ENCODE measurements at places on chromosomes 6 and 20. TPM values are rescaled to one million over a fixed set of nuclear protein-coding genes. Genes with fewer than 3 reads are reported as not detected.

DNA sequence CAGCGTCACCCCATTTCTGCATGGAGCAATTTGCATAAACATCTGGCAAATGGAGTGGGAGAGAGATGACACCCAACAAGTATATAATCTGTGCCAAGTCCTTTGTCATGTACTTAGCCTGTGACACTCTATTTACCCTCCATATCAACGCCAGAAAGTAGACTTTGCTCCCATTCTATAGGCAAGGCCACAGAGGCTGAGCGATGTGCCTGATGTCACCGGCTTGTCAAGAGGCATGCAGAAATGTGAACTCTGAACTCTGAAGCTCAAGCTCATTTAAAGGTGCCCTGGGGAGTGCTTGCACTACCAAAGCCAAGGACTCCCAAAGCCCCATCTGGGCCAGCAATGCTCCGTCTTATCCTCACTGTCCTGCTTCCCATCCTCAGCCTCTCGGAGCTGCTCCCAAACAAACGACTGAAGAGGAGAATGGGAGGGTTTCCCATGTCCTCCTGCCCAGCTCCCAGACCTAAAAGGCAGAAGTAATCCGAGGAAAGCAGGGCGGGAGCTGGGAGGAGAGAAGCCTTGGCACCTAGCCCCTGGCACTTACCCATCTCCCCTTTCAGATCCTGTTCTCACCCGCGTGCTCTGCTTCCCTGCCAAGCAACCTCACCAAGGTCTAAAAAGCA is 9.2 kb downstream of the CPNE5 start:
- H3K36me3 ChIP-seq, result no peaks in the 10 kb centered on the region
- DNase-seq, result no peak
- peaks cover 9% of the 10 kb centered on the region for H3K27me3 ChIP-seq
- peaks cover 12% of the 10 kb centered on the region for H3K4me1 ChIP-seq
- no peak overlapping the region for H3K27ac ChIP-seq
- H3K4me3 ChIP-seq, result no peak overlapping the region

DNA sequence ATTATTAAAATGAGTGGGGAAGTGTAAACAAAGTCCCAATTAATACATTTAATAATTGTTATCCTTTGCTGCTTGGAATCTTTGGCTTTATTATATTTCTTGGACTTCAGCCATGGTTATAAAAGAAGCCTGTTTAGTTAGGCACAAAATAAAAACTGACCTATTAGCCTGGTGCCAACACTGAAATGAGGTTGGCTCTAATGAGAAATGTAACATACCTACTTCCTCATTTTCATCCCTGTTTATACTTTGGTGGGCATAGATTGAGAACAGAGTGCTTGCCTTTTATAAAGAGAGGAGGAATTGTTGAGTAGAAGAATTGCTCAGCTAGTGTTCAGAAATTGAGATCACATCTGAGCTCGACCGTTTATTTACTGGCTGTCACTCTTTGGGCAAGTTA is 471.3 kb downstream of the UTRN start:
- peaks cover 32% of the 10 kb centered on the region for H3K36me3 ChIP-seq
- H3K4me3 ChIP-seq, result no peak overlapping the region
- no peak for DNase-seq
- no peak overlapping the region for H3K27ac ChIP-seq

DNA sequence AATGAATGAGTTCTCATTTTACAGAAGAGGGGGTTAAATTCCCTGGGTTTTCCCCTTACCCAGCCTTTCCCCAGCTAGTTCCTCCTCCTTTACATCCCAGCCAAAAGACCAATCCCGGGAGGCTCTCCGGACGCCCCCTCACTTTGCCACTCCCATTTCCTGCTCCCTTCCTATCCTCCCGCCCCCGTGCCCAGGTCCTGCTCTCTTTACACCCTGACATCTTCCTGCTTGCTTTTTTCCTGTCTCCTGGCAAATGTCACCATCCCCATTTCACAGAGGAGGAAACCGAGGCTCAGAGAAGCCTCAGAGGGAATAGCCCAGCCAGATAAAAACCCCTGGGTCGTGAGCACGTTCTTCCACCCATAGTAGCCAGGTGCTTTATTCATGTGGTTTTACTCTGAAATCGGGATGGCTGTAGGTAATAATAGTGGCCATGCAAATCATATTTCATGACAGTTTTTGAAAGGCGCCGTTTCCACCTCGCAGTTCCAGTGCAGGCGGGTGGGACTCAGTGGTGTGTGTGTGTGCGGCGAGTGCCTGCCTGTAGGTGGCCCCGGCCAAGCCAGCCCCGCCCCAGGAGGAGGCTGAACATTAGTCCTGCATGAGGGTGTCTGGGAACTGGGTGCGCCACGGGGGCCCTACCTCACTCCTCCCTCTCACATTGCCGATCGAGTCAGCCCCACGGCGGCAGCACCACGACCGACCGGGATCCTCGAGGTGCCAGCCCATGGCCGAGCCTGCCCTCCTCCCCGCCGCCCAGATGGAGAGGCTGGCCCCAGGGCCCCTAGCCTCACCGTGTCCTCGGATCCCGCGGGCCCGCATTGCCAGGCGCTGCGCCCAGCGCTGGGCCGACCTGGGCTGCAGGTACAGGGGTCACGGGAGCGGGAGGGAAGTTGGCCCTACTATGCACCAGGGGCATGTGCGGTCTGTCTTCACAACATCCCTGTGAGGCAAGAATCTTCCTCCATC is at the start of gene ARHGAP40:
ARHGAP40 (plus strand) TSS at position 594 of the 969 bp plus-strand sequence.
- peaks cover 60% of the 10 kb centered on the region for H3K27me3 ChIP-seq
- no peak within 1 kb of the TSS for H3K27ac ChIP-seq
- no peaks in the 10 kb centered on the region for H3K36me3 ChIP-seq
- no peak within 1 kb of the TSS for H3K4me3 ChIP-seq
- no peak for DNase-seq
- H3K4me1 ChIP-seq, result peaks cover 8% of the 10 kb centered on the region

DNA sequence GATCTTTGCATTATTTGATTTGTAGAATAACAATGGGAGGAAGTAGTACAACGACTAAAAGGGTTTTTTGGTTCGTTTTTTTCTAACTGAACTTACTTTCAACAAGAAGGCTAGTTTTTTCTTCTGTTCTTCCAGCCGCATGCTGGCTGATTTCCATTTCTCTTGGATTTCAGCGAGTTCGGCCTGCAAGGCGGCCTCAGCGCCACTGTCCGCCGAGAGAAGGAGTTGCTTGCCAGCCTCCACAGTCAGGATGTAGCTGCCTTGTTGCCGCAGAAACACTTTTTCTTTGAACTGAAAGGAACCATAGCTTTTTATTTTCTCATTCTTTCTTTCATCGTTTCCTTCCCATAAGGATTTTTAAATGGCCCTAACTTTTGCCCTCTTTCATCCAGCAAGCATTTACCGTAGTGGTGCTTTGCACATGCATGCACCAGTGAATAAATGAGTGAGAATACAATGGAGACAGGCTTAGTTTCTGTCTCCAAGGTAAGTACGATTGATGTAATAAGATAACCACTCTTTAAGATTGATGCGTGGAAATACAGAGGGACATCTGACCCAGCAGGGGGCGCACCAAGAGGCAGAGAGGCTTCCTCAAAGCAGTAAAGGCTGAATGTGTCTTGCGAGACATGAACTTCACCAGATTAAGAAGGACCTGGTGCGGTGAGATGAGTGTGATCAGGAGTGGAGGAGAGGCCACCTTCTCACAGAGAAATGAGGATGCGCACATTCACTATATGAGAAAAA is 398.8 kb downstream of the ESR1 start:
- H3K27me3 ChIP-seq, result no peaks in the 10 kb centered on the region
- DNase-seq, result peak; percentile 38
- no peak overlapping the region for H3K4me3 ChIP-seq
- no peak overlapping the region for H3K27ac ChIP-seq

DNA sequence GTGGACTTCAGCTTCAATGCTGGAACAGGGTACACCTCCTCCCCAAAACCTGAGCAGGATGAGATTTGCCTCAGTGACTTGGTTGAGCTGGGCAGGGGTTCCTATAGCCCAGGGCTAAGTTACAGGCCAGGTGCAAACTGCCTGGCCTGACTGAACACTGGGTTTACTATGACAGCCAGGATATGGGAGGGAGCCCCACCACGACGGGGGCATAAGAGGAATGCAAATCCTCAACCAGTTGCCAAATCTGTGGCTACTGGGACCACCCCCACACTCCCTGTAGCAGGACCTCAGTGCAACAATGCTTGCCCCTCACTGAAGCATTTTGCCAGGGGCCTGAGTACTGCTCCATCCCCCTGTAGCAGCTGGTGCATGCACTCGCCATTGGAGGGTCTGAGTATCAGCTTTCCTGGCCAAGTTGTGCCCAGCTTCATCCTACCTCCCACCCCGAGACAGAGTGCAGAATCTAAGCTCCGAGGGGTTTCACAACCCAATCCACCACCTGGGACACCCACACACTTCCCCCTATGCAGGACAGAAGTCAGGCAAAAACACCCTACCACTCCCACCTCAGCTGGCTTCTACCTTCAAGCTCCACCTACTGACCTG is 27.6 kb downstream of the TREML4 start:
- peaks cover 5% of the 10 kb centered on the region for H3K4me1 ChIP-seq
- H3K4me3 ChIP-seq, result no peak overlapping the region
- no peak for DNase-seq
- H3K36me3 ChIP-seq, result no peaks in the 10 kb centered on the region
- H3K27ac ChIP-seq, result no peak overlapping the region
- H3K27me3 ChIP-seq, result peaks cover 23% of the 10 kb centered on the region

- no peaks in the 10 kb centered on the region for H3K4me1 ChIP-seq
- no peak overlapping the region for H3K27ac ChIP-seq
- H3K27me3 ChIP-seq, result no peaks in the 10 kb centered on the region
- no peak overlapping the region for H3K4me3 ChIP-seq
- no peak for DNase-seq
- H3K36me3 ChIP-seq, result no peaks in the 10 kb centered on the region
These were observed 157.0 kb downstream of the GJA1 start for GRCh38 chr6:121592261-121592935.

- H3K4me3 ChIP-seq, result no peak overlapping the region
- H3K4me1 ChIP-seq, result no peaks in the 10 kb centered on the region
- H3K27me3 ChIP-seq, result no peaks in the 10 kb centered on the region
- H3K36me3 ChIP-seq, result no peaks in the 10 kb centered on the region
These were observed 37.2 kb downstream of the SEL1L2 start for GRCh38 chr20:13953227-13953626.

- no peak overlapping the region for H3K27ac ChIP-seq
- H3K36me3 ChIP-seq, result peaks cover 41% of the 10 kb centered on the region
- no peak for DNase-seq
- no peaks in the 10 kb centered on the region for H3K27me3 ChIP-seq
These were observed 2.9 kb downstream of the PPIL1 start for GRCh38 chr6:36871686-36872085.

GRCh38 chr6:170402318-170403040 is 95.9 kb downstream of the FAM120B start:
- no peaks in the 10 kb centered on the region for H3K4me1 ChIP-seq
- no peak for DNase-seq
- peak overlapping the region; percentile 41 for H3K27ac ChIP-seq

DNA sequence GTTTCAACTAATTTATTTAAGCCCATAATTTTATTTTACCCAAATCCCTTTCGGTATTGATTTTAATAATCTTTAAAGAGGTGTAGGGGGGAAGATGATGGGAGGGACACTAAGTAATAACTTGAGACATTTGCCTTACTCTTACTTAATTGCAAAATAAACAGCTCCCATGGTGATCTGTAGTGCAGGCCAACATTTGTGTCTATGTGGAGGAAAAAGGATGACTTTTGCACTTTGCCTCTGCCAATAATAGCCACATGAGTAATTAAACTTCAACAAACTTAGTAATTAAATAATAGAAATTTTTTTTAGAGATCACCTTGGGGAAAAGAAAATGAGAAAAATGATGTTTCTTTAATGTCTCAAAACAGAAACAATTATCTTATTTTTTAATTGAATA is 29.9 kb upstream of the CD2AP start:
- no peaks in the 10 kb centered on the region for H3K27me3 ChIP-seq
- H3K27ac ChIP-seq, result no peak overlapping the region
- H3K4me3 ChIP-seq, result no peak overlapping the region
- DNase-seq, result no peak
- H3K4me1 ChIP-seq, result peaks cover 8% of the 10 kb centered on the region

DNA sequence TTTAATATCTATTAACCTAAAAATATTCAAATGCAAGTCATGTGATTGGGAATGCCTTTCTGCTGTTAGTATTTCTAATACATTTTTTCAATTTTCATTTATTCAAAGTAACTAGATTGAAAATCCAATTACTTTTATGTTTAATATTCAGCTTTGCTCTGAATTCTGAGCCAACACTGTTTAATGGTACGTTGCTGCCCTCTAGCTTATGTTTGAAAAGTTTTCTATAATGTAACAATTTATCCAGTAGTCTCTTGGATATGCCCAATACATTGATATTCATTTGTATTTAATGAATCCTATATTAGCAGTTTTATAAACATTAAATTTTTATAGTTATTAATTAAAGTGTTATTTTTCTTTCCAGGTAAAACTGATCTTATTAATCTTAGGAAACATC is 47.4 kb downstream of the LGSN start:
- no peaks in the 10 kb centered on the region for H3K4me1 ChIP-seq
- H3K4me3 ChIP-seq, result no peak overlapping the region
- no peaks in the 10 kb centered on the region for H3K36me3 ChIP-seq

DNA sequence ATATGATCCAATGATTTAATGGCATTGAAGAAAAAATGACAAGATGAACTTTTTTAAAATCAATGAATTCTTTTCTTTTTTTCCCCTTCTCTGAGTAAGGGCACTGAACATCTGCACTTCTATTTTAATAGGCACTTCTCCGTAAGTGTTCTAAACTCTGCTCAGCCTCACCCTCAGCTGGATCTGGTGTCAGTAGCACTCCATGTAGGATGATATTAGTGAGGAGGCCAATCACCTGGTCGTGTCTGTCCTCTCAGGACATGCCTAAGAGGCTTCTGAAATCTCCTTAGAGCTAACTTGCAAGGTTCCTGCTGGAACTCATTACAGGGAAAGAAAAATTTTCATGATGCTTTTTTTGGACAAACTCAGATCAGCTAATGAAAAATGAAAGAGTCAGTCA is 148.6 kb upstream of the MLIP start:
- H3K27ac ChIP-seq, result no peak overlapping the region
- no peaks in the 10 kb centered on the region for H3K36me3 ChIP-seq
- H3K4me3 ChIP-seq, result no peak overlapping the region
- H3K27me3 ChIP-seq, result peaks cover 8% of the 10 kb centered on the region
- H3K4me1 ChIP-seq, result no peaks in the 10 kb centered on the region
- DNase-seq, result no peak

DNA sequence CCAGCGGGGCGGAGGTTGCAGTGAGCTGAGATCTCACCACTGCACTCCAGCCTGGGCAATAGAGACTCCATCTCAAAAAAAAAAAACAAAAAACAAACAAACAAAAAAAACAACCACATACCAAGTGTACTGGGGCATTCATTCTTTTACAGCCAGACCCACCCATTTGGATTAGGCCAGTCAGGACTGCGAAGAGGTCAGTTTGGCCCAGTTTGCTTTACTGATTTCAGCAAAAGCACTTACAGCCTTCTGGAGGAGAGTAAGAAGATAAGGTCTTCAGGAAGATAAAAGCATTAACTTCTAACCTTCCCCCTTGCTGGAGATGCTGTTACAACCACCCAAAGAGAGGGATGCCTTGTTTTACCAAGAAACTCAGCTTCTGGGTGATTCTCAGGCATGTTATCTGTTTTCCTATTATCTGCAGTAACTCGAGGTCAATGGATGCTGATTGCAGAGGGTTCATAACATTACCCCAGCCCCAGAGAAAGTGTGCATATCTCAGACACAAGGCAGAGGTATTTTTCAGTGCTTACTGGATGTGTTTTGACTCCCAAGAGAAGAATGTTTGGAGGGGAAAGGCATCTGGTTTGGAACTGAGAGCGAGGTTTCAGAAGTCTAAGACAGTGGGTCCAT is 118.9 kb downstream of the RIN2 start:
- DNase-seq, result no peak
- no peak overlapping the region for H3K4me3 ChIP-seq
- no peaks in the 10 kb centered on the region for H3K27me3 ChIP-seq
- no peaks in the 10 kb centered on the region for H3K36me3 ChIP-seq
- no peak overlapping the region for H3K27ac ChIP-seq

The SEMG1 gene
- not detected for total RNA-seq

The HLA-DMA gene
- total RNA-seq, result 26.8 TPM

The ZNF311 gene
- total RNA-seq, result 0.55 TPM

The LGSN gene
- total RNA-seq, result not detected

The DEFB124 gene
- total RNA-seq, result not detected

The PTCHD4 gene
- total RNA-seq, result not detected

Measured in activated CD4-positive, alpha-beta T cell treated with anti-CD3 and anti-CD28 coated beads, Interleukin-2, amount 10 ng/mL, durations not matched to agents 7 days and 5 days (primary cell).